ENCODE measurements at places on chromosomes 1 and 21.
A peak's percentile ranks its signal among the peaks of the same experiment; 100 is the strongest.

DNA sequence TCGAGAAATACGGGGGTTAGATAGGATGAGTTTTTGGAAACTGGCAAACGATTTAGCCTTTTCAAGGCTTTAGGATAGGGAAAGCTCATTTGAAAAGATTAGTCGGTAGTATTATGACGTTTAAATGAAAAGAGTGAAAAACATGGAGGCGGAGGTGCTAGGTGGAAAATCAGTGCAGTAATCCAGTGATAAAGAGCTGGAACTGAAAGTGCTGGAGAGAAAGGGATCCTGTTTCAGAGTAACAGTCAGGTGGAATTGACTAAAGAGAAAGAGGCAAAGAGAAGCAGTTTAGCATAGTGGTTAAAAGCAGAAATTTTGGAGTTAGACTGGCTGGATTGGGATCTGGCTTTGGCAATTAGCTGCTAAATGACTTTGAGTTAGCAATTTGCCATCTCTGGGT, 945 bp downstream of the WDR3 start:
- DNase-seq = no peak

- DNase-seq = no peak
These were observed 13.4 kb upstream of the FAM43B start for GRCh38 chr1:20538760-20539551.

- DNase-seq = no peak
These were observed 28.8 kb downstream of the PADI6 start for GRCh38 chr1:17400725-17401341.

DNA sequence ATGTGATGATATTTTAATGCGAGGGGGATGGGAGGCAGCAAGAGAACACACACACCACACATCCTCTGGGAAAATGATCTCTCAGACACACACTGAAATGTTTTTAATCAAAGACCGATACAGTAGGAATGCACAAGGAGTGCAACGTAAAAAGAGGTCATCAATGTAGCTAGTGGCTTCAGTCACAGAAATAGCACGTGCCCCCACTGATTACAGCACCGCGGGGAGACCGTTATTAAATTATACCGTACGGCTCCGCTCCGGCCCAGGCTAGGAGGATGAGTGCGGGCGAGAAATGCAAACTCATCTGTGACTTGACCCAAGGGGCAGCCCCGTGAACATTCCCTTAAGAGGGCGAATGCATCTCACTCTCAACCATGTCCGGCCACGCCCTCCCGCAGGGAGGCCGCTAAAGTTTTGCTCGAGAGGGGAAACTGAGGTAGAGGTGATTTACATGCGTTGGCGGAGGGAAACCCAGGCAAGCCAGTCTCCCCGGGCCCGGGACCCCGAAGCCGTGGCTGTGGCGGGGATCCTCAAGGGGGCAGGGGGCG, 552 bp downstream of the UBR4 start:
- DNase-seq = no peak

- DNase-seq = peak; percentile 41
These were observed 72.2 kb upstream of the SELENON start for GRCh38 chr1:25727635-25728286.

GRCh38 chr1:19533626-19534025, 48.3 kb upstream of the CAPZB start:
- DNase-seq = no peak

- DNase-seq = no peak
These were observed 317.7 kb downstream of the MATN1 start for GRCh38 chr1:30405631-30406212.

GRCh38 chr1:161787355-161787754, 21.2 kb downstream of the ATF6 start:
- no peak for DNase-seq

DNA sequence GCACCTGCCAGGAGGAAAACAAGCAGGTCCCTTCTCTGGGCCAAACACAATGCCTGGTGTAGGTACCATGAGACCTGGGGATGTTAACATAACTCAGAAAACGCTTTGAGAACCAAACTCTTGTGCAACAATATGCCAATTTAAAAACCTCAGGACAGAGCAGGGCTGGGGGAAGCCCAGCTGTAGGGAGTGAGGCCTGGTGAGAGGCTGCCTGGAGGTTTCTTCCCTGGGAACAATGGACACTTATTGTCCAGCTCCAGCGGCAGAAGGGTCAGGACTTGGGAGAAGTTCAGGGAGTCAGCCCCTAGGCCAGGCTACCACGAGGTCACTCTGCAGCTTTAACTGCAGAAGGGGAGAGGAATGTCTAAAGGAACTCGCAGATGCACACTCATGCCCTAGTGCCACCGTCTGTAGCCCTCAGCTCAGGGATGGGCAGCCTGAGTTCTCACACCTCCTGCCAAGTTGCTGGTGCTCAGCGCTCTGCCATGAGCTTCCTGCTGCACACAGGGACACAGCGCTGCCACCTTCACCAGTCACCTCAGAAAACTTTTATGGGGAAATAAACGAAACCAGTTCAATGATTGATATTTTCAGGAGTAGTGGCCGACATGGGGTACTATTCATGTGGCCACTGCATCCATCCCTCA, 8.5 kb downstream of the GPR157 start:
- no peak for DNase-seq

- no peak for DNase-seq
These were observed 2.5 kb upstream of the RCSD1 start for GRCh38 chr1:167627615-167627864.

- no peak for DNase-seq
These were observed 190.4 kb downstream of the TTLL7 start for GRCh38 chr1:83808536-83808935.

DNA sequence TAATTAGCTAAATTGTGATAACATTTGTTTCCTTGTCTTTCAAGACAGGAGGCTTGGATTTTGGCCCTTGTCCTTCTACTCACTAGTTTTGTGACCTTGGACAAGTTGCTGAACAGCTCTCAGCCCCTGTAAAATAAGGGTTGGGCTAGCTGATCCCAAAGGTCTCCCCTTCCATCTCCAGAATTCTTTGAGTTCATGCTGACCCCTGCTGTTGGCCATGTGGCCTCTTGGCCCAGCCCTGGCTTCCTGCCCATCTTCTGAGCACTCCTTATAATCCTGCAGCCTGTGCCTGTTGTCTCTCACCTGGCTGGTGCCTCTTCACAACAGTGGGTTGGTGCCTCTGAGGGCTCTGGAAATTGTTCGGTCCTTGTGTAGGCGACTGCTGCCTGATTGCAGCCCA, 10.1 kb downstream of the PTGFRN start:
- no peak for DNase-seq

DNA sequence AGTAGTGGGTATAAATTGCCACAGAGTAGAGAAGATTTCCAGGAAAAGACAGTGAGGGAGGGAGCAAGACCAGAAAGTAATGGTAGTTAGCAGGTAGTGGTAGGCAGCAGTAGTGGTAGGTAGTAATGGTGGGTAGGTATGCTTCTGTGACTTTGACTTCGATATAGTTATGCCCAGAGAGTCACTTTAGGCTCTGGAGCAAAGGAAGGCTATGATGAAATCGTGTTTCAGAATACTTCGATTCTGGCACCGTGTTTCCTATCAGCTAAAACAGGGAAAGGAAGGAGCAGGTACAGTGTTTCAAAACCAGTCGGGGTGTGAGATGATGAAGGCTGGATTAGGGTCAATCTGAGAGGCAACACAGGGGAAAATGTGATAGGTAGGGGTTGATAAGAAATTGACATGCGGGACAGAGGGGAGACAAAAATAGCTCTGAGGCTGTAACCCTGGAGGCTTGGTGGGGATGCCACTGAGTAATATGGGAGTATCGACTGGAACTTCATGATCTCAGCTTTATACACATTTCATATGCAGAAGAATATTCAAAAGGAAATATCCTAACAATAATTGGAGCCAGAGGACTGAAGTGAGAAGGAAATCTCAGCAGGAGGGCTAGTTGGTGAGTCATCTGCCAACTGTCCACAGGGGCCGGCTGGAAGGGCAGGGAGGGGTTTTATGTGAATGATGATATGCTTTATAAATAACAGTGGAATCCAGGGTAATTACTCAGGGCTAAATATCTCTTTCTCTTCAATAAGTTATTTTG, 25.2 kb upstream of the TRIM45 start:
- DNase-seq = no peak

DNA sequence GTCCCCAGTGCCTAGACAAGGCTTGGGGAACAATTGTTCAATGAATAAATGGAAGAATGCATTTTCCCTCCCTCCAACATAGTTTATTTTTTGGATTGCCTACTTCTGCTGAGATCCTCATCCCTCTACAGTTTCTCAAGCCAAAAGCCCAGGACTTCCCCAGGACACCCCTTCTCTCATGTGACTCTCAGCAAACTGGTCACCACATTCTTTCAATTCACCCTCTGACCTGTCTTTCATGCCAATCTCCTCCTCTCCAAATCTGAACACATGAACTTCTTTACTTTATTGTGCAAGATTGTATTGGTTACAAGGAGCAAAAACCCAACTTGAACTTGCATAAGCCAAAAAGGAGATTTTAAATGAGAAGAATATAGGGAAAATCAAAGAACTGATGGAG, 103.2 kb upstream of the JUN start:
- no peak for DNase-seq

DNA sequence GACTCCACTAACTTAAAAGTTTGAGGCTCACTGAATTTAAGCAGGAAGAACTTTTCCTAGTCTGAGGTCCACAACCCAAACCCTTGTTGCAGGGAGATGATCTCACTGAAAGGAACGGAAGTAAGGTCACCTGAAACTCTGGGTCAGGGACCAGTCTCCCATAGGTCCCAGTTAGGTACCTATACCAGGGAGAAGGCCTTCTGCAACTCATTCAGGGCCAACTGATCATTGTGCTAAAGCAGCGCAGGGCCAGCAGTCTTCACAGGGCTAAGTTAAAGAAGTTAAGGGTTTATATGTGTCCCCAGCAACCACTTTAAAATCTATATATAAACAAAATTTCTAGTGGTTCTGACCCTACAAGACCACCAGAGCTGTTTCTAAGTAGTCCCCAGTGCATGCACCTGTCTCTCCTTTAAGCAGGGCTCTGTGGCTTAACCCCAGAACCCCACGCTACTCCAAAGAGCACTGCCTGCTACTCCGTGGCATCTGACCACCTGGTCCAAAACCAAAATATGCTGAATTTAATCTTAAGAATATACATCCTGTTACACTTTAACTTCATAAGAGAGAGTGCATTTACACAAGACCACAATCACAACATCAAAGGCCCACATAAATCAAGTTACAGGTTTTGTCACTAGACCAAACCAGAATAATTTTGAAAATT, 2.8 kb downstream of the SRSF10 start:
- DNase-seq = no peak

DNA sequence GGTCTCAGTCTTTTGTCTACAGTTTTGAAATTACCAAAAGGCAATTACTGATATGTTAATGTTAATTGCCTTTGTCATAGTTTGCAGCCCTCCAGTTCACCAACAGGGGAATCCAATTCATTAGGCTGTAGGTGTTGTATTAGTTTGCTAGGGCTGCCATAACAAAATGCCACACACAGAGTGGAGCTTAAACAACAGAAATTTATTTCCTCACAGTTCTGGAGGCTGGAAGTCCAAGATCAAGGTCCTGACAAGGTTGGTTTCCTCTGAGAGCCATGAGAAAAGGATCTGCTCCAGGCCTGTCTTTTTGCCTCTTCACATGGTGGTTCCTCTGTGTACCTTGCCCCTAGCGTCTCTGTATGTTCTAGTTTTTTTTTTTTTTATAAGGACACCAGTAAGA, 1.3 kb downstream of the RTCA start:
- no peak for DNase-seq

GRCh38 chr1:231580874-231581273, 45.7 kb upstream of the DISC1 start:
- DNase-seq = no peak

DNA sequence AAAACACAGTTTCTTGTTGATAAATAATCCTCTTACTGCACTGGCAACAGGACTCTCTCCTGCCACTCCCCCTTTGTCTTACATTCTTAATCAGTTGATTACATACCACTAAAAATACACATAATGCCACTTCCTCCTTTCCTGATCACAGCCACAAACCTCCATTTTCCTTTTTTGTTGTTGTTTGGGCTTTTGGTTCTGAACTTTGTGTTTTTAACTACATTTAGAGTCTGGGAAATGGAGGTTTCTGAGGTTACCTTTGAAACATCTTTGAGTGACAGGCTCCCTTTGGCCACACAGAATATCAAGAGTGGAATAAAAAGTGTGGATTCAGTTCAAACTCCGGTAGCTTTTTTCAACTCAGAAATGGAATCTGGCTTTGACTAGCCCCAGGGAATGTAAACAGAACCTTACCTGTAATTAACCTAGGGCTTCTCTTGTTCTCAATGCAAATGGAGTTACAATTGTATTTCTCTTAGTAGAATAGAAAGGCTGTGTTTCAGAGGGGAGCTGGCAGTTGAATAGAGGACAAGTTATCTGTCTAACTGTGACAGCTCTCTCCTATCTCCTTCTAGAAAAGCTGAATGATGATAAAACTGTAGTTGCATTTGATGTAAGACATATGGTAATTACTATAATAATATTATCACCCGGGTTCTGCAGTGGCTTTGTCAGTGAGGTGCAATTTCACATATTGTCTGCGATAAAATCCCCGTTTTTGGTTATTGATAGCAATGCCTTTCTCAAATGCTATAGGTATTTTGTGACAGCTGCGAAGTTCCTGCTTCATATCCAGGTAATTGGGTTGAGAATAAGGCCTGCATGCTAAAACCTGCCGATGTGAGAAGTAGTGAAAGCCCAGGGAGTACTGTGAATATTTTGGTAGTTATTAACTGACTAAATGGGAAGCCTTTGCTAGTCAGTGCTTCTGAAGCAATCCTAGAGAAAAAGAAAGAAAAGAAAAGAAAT, 66.9 kb downstream of the ST6GALNAC5 start:
- DNase-seq = no peak

- no peak for DNase-seq
These were observed 92.9 kb downstream of the PIGK start for GRCh38 chr1:77126307-77126706.
